ENCODE measurements at places on chromosomes 2 and 18.

DNA sequence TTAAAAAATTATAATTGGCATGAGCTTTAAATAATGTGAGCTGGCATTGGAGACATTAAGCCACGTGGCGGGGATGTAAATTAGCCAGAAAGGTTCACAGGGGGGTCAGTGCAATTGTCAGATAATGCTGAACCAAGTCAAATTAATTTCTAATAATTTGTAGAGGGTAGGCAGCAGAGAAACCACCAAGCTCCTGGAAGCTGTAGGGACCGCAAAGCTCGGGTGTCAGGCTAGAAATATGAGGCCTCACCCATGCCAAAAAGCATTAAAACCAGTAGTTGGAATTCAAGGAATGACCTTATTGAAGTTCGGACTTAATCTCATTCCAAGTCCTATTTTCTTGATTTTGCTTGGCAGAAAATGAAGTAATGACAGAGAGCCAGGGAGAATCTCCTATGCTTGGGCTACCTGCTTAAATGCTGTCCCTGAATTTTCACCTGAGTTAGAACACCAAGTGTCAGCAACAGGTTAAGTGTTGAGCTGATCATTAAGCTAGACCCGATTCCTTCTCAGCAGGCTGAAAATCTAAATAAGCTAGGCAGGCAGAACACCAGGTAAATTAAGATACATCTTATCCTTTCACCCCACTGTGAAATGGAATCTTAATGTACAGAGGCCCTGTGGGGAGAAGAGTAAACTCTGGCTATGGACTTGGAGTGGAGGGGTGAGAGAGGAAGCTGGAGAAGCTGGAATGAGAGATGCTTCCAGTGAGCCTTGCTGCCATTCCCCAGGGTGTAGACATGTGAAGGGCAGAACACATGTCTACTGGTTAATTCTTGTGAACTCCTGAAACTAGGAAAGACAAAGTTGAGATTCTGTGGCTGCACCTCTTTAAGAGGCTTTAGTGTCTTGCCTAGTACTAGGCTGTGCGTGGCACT lies 520.0 kb downstream of the SLC4A3 start:
- DNase-seq = no peak

DNA sequence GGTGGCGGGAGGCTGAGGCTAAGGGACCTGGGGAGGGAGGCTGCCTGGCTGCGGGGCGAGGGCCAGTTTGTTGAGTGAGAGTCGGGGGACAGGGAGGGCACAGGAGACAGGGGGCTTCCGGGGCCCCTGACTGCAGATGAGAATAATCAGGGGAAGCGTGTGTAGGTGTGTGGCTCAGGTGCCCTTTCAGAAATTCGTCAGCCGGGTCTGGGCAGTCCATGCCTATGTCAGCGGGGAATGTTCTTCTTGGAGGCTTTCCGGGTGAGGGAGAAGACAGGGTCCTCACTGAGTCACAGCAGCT lies 52.3 kb upstream of the OTOF start:
- DNase-seq = no peak

GRCh38 chr2:206881708-206882410 lies 57.5 kb upstream of the CPO start:
- DNase-seq = no peak

DNA sequence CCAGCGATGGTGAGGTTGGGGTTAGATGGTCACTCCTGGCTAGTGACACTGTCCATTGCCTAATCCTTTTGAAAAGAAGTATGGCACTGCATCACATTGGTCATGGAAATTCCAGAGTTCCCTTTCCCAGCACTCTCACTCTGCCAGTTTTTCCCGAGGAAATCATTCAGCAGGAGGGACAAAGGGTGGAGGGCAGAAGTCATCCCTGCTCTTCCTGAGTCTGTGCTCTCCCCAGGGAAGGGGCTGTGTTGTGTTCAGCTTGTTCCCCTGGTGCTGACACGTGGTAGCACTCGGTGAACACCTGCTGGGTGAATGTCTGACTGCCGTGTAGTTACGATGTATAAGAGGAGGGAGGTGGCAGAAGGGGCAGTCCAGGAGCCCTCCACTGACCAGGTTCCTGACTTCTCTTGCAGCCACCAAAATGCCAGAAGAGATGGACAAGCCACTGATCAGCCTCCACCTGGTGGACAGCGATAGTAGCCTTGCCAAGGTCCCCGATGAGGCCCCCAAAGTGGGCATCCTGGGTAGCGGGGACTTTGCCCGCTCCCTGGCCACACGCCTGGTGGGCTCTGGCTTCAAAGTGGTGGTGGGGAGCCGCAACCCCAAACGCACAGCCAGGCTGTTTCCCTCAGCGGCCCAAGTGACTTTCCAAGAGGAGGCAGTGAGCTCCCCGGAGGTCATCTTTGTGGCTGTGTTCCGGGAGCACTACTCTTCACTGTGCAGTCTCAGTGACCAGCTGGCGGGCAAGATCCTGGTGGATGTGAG lies 21.6 kb downstream of the STEAP3 start:
- DNase-seq = no peak

DNA sequence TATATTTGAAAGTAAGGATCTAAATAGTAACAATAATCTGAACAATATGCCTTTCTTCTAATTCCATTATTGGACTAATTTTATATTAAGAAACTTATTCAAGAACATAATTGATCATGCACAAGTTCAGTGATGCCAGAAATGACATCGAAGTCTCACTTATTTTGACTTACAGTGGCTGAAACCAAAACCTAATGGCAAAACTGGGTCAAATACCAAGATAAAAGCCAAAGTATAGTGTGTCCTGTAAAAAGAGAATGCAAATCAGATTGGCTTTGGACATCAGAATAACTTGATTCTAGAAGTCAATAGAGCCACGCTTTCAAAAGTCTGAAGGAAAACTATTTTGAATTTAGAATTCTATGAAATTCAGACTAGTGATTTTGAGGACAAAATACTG lies 137.2 kb downstream of the FTCDNL1 start:
- no peak for DNase-seq
